ENCODE measurements at places on chromosomes 11 and 22. TPM values are rescaled to one million over a fixed set of nuclear protein-coding genes. Genes with fewer than 3 reads are reported as not detected.

The RIC3 gene
- 12.3 TPM for total RNA-seq

The PLA2G3 gene
- not detected for total RNA-seq

The TMEM218 gene
- total RNA-seq, result 6.6 TPM

The BACE1 gene
- 16.8 TPM for total RNA-seq

The IFITM1 gene
- 67.8 TPM for total RNA-seq

The PHF21B gene
- 0.51 TPM for total RNA-seq

The IFT27 gene
- 22.0 TPM for total RNA-seq

The NRXN2 gene
- total RNA-seq, result 0.89 TPM

The ZBED5 gene
- total RNA-seq, result 36.8 TPM

The MTCH2 gene
- 98.6 TPM for total RNA-seq

The OR52I2 gene
- total RNA-seq, result not detected

The CST6 gene
- total RNA-seq, result 0.35 TPM

The PATE4 gene
- total RNA-seq, result not detected

The CD3E gene
- total RNA-seq, result not detected

The APOBEC3H gene
- total RNA-seq, result not detected

The C11orf97 gene
- not detected for total RNA-seq

The POU2AF2 gene
- not detected for total RNA-seq

The JAM3 gene
- total RNA-seq, result 23.7 TPM

The OR4A16 gene
- total RNA-seq, result not detected

The MRGPRF gene
- 0.98 TPM for total RNA-seq

The FAM111B gene
- total RNA-seq, result 0.11 TPM

The SYCE3 gene
- total RNA-seq, result not detected

The FXYD2 gene
- total RNA-seq, result 3.1 TPM

The TUG1 gene
- total RNA-seq, result 39.5 TPM

The CHRDL2 gene
- 1.6 TPM for total RNA-seq

The TTC36 gene
- not detected for total RNA-seq

The NEFH gene
- total RNA-seq, result 0.14 TPM

The ASPHD2 gene
- 0.17 TPM for total RNA-seq

The SLC22A9 gene
- total RNA-seq, result not detected

The OVCH2 gene
- not detected for total RNA-seq

The FGF3 gene
- total RNA-seq, result not detected

The ILK gene
- total RNA-seq, result 150 TPM

The CDC42BPG gene
- 0.28 TPM for total RNA-seq

The FAM118A gene
- 14.8 TPM for total RNA-seq

The CASP12 gene
- total RNA-seq, result not detected

The ZBTB44 gene
- 39.1 TPM for total RNA-seq

The SLC43A3 gene
- 20.7 TPM for total RNA-seq

The SLC39A13 gene
- 31.1 TPM for total RNA-seq

The TMPRSS5 gene
- total RNA-seq, result 0.50 TPM

The BRD1 gene
- 16.1 TPM for total RNA-seq

The OR56A1 gene
- total RNA-seq, result not detected

The PRG3 gene
- not detected for total RNA-seq
